NCI-H748 treated with DMSO at 0.1 percent for 48 hours (cell line): ENCODE measurements at places on chromosomes 12 and 14.

GRCh38 chr14:103989034-103989433 lies 46.7 kb upstream of the RD3L start:
- no peak for DNase-seq

GRCh38 chr12:82359115-82359478 lies 768 bp downstream of the METTL25 start:
- DNase-seq = peak; percentile 69

- DNase-seq = no peak
Observed at GRCh38 chr12:119082496-119082895, 96.2 kb upstream of the HSPB8 start.

- no peak for DNase-seq
Observed at GRCh38 chr12:111792155-111792855, 25.6 kb downstream of the ALDH2 start.

DNA sequence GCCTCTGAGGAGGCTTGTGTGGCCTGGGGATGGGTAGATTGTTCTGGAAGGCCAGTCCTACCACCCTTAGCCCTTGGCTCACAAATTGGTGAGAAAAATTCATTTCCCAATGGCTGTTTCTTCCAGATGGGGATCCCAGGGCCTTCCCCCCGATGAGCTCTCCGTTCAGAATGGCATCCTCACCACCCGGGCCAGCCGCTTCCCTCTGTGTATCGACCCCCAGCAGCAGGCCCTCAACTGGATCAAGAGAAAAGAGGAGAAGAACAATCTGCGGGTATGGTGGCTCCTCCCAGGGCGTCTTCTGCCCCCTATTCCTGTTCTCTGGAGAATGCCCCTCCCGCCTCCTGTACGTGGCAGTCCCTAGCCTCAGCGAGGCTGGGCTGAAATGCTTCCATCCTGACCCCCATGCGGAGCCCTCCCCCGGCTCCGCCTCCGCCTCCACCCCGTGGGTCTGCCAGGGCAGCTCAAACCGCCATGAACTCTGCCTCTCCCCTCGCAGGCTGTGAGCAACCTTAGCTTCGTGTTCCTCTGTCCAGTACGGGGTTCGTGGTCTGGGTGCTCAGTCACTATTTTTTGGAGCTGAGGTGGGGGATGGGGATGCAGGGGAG lies 57.8 kb downstream of the CCDC92 start:
- no peak for DNase-seq

GRCh38 chr12:9347328-9348127 lies 139.3 kb upstream of the PZP start:
- no peak for DNase-seq

GRCh38 chr12:7039403-7039802 lies 21.1 kb upstream of the C1S start:
- no peak for DNase-seq

DNA sequence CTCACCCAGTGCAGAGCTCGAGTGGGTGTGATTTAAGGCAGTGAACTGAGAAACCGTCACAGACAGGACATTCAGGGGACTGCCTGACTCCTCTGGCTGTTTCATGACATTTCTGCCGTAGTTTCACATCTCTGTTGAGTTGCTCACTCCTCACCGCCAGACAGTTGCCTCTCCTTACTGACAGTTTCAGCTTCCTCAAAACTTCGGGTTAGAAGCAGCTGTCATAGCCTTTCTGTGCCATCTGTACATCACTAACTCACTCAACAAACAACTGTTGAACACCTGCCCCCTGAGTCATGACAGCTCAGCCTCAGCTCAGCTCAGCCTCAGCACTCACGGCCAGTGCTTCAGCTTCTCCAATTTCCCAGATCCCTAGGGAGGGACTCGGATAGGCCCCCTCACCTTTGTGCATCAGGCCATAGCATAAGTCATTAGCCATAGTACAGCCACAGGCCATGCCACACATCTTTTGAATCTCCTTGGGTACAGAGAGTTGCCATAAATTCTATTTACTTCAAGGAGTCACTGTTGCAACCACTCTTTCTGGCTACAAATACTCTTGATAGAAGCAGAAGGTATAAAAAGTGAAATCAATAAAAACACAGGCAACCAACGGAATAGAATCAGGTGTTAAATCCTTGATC lies 6.2 kb upstream of the SLC15A4 start:
- DNase-seq = no peak
